ENCODE measurements at places on chromosomes 16 and 17.

GRCh38 chr16:5001986-5002385 is 31.7 kb downstream of the NAGPA start:
- no peak for DNase-seq

DNA sequence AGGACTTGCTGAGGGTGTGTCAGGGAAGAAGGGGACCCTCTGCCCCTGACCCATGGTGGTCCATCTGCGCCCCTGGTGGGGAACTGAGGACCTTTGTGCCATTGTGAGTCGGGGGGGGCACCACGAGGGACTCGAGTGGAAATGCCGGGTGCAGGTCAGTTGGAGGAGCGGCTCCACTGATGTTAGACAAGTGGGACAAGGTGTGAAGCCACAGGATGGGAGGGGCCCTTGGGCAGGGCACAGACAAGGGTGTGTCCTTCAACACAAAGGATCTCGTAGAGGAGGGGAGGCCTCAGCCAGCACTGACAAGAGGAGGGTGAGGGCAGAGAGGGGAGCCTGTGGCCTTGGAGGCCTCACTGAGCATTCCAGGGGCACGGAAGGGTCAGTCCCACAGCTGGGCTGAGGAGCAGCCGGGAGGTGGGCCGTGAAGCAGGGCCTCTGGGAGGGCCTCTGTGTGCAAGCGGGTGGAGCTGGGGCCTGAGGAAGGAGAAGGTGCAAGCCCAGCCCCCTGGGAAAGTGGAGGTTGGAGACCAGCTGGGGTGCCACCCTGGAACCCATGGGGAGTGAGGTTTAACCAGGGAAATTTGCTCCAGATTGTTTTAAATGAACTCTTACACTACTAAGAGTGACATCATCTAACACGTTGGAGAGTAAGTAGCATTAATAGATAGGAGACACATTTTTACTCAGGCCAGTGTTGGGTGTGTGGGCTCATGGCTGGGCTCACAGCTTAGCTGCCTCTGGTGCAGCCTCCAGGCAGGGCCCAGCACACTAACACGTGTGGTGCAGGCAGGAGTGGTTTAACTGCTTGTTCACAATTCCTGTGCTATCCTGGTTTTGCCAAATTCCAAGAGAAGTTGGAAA is 27.9 kb downstream of the NARF start:
- no peak for DNase-seq

GRCh38 chr16:10579965-10580882 is at the start of gene EMP2:
Gene EMP2 (minus strand): TSS chr16:10580598. CDS start chr16:10547617, 32,981 bp downstream.
- DNase-seq: no peak

DNA sequence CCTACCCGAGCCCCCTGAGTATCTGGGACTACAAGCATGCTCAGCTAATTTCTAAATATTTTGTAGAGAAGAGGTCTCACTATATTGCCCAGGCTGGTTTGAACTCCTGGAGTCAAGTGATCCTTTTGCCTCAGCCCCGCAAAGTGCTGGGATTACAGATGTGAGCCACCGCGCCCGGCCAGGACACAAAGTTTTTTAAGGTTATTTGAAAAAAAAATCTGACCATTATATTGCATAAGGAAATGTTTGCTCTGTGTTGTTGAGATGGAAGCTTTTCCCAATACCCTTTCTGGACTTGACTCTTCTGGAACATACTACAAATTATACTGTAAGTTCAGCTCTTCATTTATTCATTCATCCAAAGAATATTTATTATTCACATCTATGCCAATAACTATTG is 133.3 kb upstream of the TMEM97 start:
- DNase-seq: no peak

DNA sequence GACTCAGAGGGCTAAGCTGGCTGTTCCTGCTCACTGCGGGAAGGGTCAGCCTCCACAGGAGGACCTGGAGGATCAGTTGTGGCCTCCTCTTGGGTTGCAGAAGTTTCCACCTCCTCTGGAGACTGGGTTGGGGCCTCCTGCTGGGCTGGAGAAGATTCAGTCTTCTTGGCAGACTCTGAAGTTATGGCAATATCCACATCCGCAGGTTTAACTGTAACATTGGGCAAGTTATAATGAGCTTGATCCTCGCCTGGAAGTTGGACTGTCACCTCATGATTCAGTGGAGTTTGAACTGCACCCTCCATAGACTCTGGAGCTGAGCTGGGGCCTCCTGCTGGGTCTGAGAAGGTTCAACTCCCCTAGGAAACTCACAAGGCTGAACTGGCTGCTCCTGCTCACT is 47.6 kb upstream of the TMEM97 start:
- no peak for DNase-seq

Data from CD4-positive, alpha-beta T cell treated with Interleukin-15 for 1 hour (primary cell).